ENCODE measurements at places on chromosomes 7 and 10.

DNA sequence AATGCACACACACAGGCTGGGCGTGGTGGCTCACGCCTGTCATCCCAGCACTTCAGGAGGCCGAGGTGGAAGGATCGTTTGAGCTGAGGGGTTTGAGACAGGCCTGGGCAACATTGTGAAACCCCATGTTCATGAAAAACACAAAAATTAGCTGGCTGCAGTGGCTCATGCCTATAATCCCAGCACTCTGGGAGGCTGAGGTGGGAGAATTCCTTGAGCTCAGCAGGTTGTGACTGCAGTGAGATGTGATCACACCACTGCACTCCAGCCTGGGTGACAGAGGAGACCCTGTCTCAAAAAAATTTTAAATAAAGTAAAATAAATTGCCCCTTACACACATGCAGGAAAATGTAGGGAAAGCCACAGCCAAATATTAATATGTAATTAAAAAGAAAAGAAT, 44.1 kb downstream of the RNF32 start:
- no peak for DNase-seq

DNA sequence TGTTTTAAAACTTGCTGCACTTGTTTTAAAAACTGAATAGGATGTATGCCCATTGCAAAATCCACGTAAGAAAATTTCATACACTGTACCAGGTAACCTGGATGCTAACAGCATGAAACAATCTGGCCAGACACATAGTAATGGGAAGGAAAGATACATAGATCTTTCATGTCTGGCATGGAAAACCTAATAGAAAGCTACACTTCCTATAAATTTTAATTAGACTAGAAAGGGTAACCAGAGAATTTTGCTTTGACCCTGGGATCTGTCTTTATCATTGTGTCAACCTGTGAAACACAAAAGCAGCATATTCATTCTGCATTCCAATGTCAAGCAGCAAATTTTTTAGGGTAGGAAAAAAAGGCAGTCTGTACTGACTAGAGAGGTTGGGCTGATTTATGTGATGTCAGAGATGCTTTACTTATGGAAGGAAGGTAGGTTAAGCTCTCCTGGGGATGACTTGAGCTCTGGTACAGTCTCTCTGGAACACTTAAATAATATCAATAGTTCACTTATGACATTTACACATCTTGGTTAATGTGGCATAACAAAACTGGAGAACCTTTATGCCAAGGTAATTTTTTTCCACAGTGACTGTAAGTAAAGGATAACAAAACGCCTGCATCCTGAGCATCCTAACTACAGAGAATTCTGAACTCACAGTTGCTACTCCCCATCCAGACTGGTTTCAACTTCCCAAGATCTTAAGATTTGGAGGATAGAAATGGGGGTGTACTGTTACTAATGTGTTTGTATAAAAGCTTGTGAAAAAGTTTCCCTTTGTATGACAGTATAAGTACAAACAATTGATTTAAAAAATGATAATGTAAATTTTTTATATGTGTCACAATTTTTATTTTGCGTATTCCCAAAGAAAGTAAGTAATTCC, 44.7 kb downstream of the DOCK4 start:
- DNase-seq, result no peak

DNA sequence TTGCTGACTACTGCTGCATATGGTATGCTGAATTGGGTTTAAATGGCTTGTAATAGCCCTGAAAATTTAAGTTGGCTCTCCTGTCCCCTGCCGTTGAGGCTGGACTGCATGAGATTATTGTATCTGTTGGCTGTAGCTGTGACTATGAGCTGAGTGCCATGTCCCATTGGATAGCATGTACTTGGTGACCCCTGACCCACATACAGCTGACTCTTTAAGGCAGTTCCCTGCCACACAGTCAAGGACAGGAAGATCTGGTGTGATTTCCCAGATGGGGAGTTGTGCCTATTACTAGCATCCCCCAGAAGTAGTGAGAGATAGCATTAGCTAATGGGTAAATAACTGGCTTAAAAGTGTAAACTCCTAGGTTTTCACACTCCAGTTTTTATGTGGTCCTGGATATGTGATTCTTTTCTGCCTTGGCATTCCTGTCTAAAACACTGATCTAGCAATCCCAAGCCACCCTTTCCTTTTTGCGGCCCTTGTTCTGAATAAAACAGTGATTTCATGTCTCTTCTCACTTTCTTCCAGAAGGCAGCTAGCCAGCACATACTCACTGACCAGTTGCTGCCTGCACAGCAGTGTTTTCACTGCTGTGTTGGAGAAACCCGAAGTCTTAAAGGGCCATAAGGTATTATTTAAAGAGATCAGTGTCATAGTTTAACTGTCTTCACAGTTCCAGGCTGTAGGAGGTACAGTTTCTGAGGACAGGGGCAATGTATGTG, 35.9 kb downstream of the LRRC4 start:
- DNase-seq, result no peak

DNA sequence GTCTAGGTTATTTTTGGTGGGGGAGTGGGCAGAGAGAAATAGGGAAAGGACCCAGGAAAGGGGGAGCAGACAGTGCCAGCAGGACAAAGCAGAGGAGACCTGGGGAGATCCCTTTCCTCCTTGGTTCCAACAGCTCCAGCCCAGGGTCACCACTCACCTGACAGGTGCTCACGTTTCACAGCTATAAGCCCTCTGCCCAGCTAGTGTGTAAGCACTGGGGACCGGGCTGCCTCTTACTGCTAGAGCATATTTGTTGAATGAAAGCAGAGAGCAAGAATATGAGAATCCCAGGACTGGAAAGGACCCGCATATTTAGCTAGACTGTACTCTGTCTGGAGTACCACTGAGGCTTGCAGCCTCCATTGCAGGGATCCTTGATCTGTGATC, 6.7 kb downstream of the ZCCHC24 start:
- no peak for DNase-seq

DNA sequence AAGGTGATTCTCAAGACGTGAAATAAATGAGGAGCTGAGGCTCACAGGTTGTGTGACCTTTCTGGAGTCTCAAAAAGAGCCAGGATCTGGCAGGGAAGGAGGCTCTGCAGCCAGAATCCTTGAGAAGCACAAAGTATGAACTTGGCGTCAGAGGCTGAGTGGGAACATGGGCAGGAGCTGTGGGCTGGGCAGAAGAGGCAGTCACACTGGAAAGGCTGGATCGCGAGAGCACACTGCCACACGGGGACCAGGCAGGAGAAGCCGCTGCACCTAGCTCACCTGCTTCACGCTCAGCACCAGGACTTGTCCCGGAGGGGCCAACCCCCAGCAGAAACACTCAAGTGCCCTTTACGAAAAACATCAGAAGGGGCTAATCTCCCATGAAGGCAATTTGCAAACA, 535.0 kb downstream of the TNS3 start:
- no peak for DNase-seq

DNA sequence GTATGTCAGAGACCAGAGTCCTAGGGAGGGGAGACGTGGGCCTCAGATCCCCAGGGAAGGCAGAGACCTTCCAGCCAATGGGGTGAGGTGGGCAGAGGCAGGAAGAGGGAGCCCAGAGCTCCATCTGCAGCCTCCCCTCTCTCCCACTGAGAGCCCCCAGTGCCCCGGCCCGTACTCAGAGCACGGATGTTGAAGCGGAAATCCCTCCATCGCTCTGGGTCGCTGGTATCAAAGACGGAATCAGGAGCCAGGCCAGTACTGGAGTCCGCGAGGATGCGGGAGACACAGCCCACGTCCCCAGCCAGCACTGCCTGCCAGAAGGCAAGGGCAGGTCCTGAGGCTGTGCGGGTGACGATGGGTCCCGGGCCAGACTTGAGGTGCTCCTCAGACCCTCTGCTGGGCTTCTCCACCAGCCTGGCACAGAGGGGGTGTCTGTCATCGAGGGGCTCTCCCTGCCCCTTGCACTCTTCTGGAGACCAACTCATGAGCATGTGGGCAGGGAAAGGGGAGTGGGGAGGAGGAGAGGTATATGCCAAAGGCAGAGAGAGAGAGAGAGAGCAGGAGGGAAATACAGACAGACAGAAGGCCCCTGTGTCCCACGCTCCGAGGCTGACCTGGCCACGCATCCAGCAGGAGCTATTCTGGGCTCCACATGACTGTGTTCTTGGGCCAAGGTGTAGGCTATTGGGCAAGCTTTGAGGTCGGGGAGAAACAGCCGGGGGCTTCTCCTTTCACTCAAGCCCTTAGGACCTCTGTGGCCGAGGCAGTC, at the start of gene ASB10:
Gene ASB10, minus strand, starts transcription at position 611 of the 769 bp plus-strand sequence. Its CDS starts 120 bp downstream, at position 491.
- no peak for DNase-seq

DNA sequence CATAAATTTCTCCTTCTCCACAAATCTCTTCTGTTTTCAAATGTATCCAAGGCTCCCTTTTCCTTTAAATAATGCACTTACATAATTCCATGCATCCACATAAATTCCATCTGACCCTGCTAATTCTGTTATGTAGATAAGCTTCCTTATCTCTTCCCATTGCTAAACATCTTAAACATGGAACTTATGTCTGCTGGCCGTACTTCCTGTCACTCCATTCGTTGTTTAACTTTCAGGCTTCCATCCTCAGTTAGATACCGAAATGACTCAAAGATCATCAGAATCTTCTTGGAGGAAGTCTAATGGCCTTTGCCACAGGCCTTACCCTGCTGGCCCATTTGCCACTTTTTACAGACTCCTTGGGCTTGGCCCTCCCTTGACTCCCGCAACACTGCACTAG, 330.9 kb downstream of the GFRA1 start:
- DNase-seq, result no peak

DNA sequence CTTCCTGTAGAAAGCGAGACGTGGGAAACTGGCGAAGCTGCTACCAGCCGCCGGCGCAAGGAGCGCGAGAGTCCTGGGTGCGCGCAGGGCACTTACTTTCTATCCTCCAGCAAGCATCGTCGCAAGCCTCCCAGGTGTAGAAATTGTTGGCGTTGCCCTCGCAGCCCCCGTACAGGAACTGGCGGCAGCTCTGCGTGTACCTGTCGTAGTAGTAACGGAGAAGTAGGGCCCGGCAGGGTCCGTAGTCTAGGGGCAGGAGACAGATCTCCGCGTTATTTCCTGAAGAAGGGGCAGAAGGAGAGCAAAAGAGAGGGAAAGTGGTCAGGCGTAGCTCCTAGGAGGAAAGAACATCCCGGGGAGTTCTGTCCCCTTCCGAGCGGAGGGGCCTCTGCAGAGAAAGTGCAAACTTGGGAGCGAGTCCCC, 501 bp downstream of the TFPI2 start:
- peak; percentile 12 for DNase-seq

- no peak for DNase-seq
Observed at GRCh38 chr10:107163076-107163855, 1.2 kb downstream of the SORCS1 start.

GRCh38 chr7:68509603-68510002, 1088.7 kb upstream of the AUTS2 start:
- no peak for DNase-seq

DNA sequence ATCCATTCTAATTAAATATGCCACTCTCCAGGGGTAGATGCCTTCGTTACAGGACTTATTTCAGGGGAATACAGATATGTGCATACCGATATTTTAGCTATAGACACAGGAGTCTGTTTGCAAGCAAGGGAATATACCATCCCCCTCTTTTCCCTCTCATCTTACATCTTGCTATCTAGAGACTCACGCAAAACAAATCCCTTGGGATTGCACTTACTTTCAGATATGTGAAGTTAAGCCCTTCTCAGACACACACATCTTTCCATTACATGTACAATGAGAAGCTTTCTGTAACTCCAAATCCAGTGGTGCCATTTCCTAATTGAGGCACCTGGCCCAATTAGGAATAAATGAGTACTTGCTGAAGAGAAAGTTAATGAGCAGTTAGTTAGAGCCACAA, 250.4 kb upstream of the FZD8 start:
- no peak for DNase-seq

DNA sequence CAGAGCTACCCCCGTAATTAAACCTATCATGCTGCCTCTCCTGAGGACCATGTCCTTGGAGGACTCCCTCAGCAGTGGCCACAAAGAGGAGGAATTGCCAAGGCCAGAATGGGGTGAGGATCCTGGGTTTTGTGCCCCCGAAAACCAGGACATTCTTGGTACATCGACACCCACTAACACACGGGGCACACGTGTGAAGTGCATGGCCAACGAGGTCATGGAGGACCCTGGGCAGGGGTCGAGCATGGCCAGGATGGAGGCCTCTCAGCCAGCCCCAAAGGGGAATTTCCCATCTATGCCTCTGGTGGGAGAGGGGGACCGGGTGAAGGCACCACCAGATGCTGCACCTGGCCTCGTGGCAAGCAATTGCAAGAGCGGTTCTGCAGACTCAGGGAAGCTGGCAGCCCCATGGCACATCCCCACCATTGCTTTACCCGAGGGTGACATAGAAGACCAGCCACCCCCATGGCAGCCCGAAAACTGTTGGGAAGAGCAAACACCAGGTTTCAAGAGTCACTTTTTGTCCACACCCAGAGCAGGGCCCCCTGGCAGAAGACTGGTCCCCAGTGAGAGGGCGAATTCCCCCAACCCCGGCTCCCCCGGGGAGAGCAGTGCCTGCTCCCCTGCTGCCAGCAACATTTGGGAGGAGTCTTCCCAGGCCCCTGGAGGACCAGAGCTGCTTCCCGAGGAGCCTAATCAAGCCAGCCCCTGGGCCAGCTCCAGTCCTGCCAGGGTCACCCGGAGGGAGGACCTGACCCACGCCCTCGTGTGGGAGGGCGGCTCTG, 26.4 kb downstream of the C10orf71 start:
- no peak for DNase-seq

DNA sequence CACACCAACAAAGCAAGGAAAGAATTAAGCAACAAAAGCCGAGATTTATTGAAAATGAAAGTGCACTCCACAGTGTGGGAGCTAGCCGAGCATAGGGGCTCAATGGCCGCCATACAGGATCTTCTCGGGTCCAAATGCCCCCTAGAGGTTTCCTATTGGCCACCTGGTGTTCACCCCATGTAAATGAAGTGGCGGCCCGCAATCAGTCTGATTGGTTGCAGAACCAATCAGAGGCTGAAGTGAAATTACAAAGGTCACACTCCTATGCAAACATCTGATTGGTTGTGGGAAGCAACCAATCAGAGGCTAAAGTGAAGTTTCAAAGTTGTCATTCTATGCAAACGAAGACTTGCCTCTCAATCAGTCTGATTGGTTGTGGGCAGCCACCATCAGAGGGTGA, 61.8 kb upstream of the SLC35B4 start:
- DNase-seq, result no peak

GRCh38 chr10:71589617-71590551, 129.7 kb downstream of the C10orf105 start:
- DNase-seq, result no peak

DNA sequence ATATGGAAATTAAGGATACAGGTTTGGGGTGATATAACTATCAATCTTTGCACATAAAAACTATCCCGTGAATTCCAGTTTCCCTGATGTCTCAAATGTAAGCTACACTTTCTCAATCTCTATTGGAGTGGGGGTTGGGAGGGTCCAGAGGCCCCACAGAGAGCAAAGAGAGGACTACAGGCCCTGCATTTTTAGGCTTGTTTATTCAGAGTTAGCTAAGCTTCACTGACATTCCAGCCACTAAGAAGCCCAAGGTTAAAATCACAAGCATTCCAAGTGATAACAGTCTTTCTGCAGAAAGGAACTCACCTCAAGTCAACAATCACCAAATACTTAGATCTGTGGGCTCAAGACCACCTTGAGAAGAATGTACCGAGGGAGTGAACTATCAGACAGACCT, 31.6 kb upstream of the LAMB1 start:
- no peak for DNase-seq
